ENCODE measurements at places on chromosomes 2 and 18.

GRCh38 chr2:70688427-70688826, 79.6 kb downstream of the ADD2 start:
- no peak for DNase-seq

DNA sequence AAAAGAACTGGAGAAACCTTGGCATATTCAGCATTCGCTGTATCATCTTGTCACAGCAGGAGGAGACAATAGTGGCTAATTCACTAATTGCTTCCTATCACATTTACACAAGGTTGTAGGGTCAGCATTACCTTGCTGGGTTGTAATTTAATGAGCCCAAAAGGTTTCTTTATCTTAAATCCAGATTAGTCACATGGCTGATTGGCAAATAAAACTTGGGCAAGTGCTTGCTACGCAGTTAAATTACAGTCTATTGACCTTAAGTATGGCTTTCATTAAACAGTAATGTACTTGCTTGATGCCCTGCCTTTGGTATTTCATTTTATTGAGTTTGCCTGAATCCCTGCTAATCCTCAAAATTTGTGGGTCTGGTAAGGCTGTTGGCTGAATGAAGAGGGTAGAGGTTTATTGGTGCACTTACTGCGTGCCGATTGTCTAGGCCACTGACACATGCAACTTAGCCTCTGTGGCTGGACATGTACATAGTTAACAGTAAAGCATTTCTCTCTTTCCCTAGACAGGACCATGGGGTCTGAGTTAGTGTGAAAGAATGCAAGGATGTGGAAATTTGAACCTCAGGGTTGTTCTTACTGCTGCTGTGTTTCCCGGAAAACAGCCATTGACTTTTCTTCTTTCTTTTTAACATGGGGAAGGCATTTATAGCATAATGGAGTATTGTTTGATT, 34.3 kb downstream of the FMNL2 start:
- no peak for DNase-seq

DNA sequence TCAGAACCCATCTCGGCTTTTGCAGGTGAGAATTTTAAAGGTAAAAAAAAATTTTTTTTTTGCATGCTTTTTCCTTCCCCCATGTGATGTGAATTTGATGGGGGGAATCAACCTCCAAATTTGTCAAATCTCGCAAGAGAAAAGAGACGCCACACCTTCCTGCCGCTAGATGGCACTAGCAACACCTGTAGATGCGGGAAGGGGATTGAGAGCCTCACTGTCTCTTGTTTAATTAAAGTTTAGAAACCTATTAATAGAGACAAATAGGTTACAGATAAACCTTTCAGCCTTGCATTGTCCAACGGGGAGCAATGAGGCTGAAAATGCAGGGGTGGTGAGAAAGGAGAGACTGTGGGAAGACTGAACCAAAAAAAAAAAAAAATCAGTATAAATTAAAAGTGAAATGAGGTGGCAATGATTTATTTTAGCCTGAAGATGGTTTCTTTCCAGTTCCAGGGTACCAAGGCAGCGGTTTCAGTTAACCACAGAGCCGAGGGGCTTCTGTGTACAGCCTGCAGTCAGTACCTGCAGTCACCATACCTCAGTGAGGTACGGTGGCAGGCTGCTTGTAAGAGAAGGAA, 84.6 kb downstream of the NRP2 start:
- DNase-seq = peak; percentile 66

GRCh38 chr2:201790291-201790690, 9.6 kb upstream of the ALS2 start:
- no peak for DNase-seq

- DNase-seq = no peak
These were observed 30.3 kb upstream of the IKZF2 start for GRCh38 chr2:213181712-213182111.

DNA sequence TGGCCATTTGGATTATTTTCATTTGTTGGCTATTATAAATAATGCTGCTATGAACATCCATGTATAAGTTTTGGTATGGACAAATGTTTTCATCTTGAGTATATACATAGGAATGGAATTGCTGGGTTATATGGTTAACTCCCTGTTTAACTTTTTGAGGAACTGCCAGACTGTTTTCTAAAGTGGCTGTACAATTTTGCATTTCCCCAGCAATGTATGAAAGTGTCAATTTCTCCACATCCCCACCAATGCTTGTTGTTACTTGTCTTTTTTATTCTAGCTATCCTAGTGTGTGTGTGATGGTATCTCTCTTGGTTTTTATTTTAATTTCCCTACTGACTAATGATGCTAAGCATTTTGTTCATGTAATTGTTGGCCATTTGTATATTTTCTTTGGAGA, 90.6 kb upstream of the CYP26B1 start:
- no peak for DNase-seq

Measured in CD4-positive, alpha-beta T cell (primary cell).